ENCODE measurements at places on chromosomes 5 and 9. TPM values are rescaled to one million over a fixed set of nuclear protein-coding genes. Genes with fewer than 3 reads are reported as not detected.

CNTFR gene
- total RNA-seq = not detected

MVB12B gene
- 9.5 TPM for total RNA-seq

CFAP90 gene
- not detected for total RNA-seq

FOXD4L3 gene
- not detected for total RNA-seq

NTNG2 gene
- total RNA-seq = 14.1 TPM

Measured in T-cell (primary cell).